HEK293T (cell line): ENCODE measurements at places on chromosomes 11 and 22.

DNA sequence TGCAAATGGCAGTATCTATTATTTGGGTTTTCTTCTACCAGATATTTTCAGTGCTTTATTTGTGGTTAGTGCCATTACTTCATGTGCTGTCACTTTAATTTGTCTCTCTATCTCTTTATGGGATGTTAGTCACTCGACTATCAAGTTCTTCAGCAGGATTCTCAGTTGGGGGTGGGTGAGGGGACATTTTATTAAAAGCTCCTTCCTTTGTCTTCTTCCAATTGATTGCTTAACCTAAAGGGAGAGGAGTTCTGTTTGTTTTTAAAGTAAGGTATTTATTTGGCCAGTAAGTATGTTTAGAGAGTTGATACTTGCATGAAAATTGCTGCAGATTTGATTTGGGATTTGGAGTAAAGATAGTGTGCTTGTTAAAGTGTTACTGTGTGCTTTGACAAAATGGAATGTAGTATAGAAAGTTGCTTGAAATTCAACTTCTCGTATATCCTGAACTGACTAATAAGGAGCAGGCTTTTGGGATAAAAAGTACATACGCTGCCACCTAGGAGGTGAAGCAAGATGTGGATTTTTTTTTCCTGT, 10.3 kb downstream of the YAP1 start:
- peak; percentile 18 for DNase-seq

GRCh38 chr11:130475426-130476053, 27.1 kb downstream of the ADAMTS15 start:
- no peak for DNase-seq

- no peak for DNase-seq
Measured at GRCh38 chr22:28146401-28147314, 227.6 kb upstream of the PITPNB start.

GRCh38 chr11:65576232-65576866, 496 bp downstream of the EHBP1L1 start:
- DNase-seq: no peak
